ENCODE measurements at places on chromosomes 7 and 10. TPM values are rescaled to one million over a fixed set of nuclear protein-coding genes. Genes with fewer than 3 reads are reported as not detected.

- DNase-seq = no peak
These were observed 477.3 kb upstream of the CELF2 start for GRCh38 chr10:10540398-10540797.

DNA sequence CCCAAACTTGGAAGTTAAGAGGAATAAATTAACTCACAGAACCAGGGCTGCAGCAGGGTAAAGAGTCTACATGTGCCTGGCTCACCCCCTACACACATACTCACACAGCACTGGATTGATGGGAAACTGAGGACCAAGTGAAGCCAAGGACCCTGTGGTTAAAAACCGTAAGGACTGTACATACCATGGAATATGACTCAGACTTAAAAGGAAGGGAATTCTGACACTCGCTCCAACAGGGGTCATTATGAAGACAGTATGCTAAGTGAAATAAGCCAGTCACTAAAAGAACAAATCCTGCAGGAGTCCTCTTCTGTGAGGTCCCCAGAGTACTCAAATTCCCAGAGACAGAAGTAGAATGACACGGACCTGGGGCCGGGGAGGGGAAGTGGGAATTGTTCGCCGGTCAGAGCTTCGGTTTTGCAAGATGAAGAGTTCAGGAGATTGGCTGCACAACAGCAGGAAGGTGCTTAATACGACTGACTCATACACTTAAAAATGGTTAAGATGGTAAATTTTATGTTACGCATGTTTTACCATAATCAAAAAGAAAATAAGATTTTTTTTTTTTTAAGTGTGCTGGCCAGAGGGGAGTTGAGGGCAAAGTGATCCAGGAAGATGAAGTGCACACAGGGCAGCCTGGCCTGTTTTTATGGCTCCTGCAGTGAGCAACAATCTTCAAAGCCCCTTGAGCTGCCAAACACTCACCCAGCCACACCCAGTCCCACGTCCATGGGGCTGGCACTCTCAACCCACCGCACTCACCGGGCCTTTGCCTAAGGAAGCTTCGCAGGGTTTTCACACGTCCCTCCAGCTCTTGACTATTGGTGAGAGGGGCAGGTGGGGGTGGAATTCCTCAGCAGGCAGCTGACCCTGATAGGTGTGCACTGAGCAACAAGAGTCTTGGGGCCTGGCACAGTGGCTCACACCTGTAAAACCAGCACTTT is 26.4 kb downstream of the DRGX start:
- DNase-seq = no peak

GRCh38 chr7:156157409-156158012 is 345.2 kb upstream of the SHH start:
- no peak for DNase-seq

Gene MYO1G
- 239 TPM for polyA plus RNA-seq

GRCh38 chr10:72736828-72737220 is 44.9 kb downstream of the MCU start:
- DNase-seq = no peak

DNA sequence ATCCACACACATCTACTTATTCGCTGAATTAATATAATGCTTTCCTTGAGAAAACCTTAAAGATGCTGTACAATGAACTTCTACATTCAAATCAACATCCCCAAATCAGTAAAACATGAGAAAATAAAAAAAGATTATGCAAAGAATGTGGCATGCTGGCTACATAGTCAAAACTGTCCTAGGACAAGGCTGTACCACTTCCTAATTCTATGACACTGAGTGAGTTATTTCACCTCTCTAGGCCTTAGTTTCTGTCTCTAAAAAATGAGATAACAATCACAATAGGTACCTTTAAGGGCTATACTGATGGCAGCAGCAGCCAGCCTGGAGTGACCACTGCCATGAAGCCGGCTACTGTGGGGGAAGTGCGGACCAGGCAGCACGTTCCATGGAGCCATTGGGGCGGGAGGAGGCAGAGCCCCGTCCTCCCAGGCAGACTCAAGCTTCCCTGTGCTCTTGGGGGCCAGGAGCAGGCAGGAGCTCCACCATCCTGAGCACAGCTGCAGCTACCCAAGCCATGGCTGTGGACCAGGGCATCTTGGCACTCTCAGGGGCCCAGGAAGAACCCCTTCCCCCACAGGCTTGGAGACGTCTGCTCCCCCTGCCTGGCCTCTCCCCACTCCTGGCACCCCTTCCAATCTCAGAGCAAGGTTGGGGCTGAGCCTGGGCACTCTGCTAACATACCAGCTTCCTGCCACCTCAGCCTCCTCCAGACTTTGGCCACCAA is 110.2 kb downstream of the ELAPOR2 start:
- peak; percentile 43 for DNase-seq

Gene FFAR4
- not detected for polyA plus RNA-seq

Gene ZPBP
- 0.55 TPM for polyA plus RNA-seq

GRCh38 chr7:2851497-2851896 is 7.4 kb upstream of the GNA12 start:
- DNase-seq = no peak

- peak; percentile 89 for DNase-seq
These were observed at the start of gene SFXN4 for GRCh38 chr10:119165171-119166117. SFXN4 (minus strand) TSS chr10:119165714; CDS start chr10:119165647, 67 bp downstream.

DNA sequence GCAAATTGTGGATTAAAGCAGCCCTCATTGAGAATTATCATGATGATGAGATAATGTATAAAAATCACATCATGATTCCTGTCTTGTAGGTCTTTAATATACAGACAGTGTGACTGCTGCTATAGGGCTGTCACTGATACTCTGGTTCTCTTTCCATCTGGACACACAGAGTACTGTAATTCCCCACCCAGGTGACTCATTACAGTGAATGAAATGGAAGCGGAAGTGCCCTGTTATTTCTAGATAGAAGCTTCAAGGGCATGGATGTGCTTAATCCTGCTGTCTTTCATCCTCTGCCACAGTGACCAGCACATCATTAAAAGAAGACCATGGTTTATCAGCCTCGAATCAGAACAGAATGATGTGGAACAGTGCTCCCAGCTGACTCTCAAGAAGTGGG is 1234.0 kb downstream of the SORCS3 start:
- no peak for DNase-seq

Gene PIP
- polyA plus RNA-seq = not detected

DNA sequence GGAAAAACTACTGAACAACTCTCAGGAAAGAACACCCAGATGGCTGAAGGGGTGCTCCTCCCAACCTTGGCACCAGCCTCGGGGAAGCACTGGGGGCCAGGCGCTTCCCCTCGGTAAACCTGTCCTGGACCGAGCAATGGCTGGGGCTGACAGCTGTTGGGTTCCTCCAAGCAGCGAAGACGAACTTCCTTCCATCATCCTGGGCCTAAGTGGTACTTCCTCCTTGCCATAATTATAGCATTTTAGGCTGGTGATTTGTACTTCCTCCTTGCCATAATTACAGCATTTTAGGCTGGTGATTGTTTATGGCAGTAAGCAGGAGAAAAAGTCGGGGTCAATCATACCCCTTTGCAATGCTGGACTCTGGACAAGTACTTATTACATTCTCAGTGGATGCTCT is 69.3 kb downstream of the MYOF start:
- DNase-seq = peak; percentile 45

DNA sequence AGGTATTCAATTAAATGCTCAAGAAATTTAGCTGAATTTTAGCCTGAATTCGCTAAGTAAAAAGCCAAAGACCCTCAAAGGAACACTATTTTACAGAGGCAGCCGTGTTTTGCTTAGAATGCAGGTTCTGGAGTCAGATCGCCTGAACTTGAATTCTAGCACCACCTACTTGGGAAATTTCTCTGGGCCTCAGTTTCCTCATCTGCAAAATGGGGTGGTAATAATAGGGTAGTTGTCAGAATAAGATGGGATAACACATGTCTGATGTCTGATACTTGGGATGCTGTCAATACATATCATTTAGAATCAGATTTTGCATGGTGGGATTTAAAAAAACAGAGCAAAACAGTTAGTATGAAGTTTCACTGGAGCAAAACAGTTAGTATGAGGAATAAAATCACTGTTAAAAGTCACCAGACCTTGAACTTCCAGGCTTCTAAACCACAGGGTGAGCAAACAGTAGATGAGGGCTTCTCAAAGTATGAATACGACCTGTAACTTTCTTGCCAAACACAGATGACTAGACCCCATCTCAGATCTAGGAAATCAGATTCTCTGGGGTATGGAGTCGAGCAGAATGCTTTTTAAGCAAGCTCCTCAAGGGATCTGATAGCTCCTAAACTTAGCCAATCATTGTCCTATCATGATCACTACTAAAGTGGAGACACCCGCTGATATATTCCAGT is 75.4 kb downstream of the ATXN7L1 start:
- no peak for DNase-seq

DNA sequence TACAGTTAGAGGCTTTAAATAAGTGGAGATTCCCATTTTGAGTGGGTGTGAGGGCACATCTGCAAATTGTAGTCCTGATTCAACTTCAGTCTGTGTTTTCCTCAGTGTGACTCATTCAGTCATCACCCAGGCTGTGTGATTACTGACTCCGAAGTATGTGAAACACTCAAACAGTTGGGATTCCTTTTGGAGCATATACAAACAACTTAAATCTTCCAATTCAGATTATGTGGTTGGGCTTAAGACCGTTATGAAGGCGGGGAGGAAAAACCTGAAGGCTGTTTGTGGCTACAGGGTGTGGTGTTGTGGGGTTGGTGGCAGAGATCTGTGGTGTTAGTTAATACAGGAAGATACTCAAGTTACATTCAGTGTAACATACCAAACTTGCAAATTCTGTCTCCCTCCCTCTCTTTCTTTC is 259.7 kb upstream of the FERD3L start:
- no peak for DNase-seq

Gene FAM25A
- polyA plus RNA-seq = not detected

Gene MEIG1
- polyA plus RNA-seq = not detected

DNA sequence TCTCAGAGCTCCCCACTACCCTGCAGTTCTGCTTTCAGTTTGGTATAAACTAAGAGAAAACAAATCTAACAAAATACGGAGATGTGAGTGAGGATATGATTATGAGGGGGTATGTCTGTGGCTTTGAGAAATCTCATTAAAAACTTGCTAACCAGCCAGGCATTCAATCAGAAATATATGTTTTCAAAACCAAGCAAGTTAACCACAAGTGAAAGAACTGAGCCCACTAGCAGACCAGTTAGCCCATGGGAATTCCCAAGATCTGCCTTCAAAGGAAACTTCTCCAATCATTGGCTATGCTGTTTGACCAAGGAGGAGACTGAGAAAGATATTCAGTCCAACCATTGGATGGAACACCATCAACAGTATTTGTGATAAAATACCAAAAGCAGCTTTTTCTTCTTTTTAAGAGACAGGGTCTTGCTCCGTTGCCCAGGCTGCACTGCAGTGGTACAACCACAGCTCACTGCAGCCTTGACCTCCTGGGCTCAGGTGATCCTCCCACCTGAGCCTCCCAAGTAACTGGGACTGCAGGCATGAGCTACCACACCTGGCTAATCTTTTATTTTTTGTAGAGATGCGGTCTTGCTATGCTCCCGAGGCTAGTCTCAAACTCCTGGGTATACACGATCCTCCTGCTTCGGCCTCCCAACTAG is 41.2 kb downstream of the FGFR2 start:
- no peak for DNase-seq

DNA sequence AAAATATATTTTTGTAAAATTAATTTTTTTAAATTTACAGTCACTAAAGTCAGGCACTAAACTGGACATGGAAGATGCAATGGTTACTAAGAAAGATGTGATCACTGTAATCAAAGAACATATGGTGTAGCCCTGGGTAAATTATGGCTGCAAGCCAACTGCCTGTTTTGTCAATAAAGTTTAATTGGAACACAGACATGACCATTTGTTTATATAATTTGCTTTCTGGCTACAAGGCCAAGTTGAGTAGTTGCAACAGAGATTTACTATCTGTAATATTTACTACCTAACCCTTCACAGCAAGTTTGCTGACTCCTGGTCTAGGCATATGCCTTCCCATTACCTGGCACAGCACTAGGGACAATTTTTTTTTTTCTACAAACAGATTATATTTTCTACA is 448.9 kb downstream of the ADRA2A start:
- no peak for DNase-seq

DNA sequence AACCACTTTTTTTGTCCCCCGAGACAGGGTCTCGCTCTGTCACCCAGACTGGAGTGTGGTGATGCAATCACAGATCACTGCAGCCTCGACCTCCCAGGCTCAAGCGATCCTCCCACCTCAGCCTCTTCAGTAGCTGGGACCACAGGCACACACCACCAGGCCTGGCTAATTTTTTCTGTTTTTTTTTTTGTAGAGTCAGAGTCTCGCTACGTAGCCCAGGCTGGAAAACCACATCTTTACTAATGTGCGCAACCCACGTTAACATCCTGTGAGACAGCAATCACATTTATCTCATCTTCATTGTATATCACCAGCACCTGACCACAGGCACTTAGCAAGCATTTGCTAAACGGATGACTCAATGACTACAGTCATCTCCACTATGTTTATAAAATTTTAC is 77.8 kb upstream of the ATP6V0A4 start:
- DNase-seq = no peak

Gene PON1
- polyA plus RNA-seq = not detected

DNA sequence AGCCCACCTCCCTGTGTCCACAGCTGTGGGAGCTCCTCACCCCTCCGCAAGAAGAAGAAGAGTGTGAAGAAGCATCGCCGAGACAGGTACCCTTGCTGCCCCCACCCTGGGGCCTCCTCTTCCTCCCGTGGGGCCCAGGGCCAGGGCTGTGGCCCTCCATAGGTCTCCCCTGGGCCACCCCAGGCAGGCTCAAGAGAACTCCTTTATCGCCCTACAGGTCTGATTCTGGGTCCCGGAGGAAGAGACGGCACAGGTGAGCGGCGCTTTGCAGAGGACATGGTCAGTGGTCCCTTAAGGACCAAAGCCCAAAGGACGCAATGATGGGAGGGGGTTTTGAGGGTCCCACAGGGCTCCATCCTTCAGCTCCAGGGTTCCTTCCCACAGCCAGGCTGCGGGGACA is 41.1 kb upstream of the HSPB1 start:
- no peak for DNase-seq

- DNase-seq = no peak
These were observed 51.0 kb downstream of the ARL5B start for GRCh38 chr10:18710201-18710653.

Gene TYW1B
- 4.4 TPM for polyA plus RNA-seq

Gene LIPN
- not detected for polyA plus RNA-seq

GRCh38 chr7:35995334-35995733 is 157.7 kb upstream of the EEPD1 start:
- no peak for DNase-seq

Gene RBP4
- not detected for polyA plus RNA-seq

- no peak for DNase-seq
These were observed 8.0 kb upstream of the HIBADH start for GRCh38 chr7:27670676-27671075.

- DNase-seq = no peak
These were observed 661 bp downstream of the HECTD2 start for GRCh38 chr10:91410638-91411371.

GRCh38 chr10:10149899-10150298 is 867.8 kb upstream of the CELF2 start:
- DNase-seq = no peak

Gene TFPI2
- polyA plus RNA-seq = 0.17 TPM

- DNase-seq = no peak
These were observed 223.5 kb downstream of the SNX13 start for GRCh38 chr7:17716816-17717215.

GRCh38 chr10:44233561-44234482 is 151.1 kb downstream of the CXCL12 start:
- no peak for DNase-seq

- DNase-seq = no peak
These were observed 313.0 kb downstream of the WDR37 start for GRCh38 chr10:1369197-1369596.

Data from B cell (primary cell).